ENCODE measurements at places on chromosomes 11 and 22. TPM values are rescaled to one million over a fixed set of nuclear protein-coding genes. Genes with fewer than 3 reads are reported as not detected.

GRCh38 chr22:44497218-44497904 is 672 bp downstream of the RTL6 start:
- no peak for DNase-seq

The APOBEC3C gene
- 7.0 TPM for total RNA-seq

GRCh38 chr11:13344818-13345217 is 67.2 kb downstream of the BMAL1 start:
- no peak for DNase-seq

GRCh38 chr22:26781596-26781995 is 124.2 kb downstream of the MIAT start:
- DNase-seq: no peak

The FAM111B gene
- total RNA-seq: 0.44 TPM

The NTM gene
- 9.0 TPM for total RNA-seq

The TREH gene
- total RNA-seq: not detected

The MOV10L1 gene
- total RNA-seq: 0.44 TPM

- no peak for DNase-seq
Observed at GRCh38 chr11:121235057-121235456, 57.5 kb upstream of the SC5D start.

The FOLR3 gene
- total RNA-seq: not detected

The TSGA10IP gene
- total RNA-seq: not detected

The KCNK4 gene
- 2.3 TPM for total RNA-seq

The ZNF214 gene
- total RNA-seq: 4.9 TPM

DNA sequence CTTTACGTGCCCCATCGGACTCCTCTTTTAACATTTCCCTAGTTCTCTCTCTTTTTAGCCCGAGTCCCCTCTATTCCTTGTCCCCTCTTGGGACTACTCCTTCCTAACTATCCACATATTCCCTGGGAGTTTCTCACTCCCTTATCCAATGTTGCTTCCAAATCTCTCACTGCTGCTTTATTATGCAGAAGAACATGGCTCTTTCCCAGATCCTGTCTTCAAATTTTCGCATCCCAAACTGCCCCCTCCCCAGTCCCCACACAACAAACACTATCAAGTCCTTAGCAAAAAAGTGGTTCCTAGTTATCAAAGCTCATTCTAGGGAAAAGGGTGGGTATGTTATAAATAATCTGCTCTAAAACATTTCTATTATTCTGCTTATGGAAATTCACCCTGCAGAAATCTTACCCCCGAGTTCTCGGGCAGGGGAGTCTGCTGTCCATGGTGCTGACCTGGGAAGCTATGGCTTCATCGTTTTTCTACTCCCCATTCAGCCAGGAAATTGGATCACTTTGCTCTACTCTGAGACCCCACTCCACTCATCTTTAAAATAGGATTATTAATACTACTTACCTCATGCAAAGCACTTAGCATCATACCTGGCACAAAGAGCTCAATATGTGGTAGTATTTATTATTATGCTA is 393.5 kb downstream of the BUD13 start:
- DNase-seq: no peak

GRCh38 chr11:76221365-76221764 is 15.1 kb upstream of the WNT11 start:
- DNase-seq: no peak

DNA sequence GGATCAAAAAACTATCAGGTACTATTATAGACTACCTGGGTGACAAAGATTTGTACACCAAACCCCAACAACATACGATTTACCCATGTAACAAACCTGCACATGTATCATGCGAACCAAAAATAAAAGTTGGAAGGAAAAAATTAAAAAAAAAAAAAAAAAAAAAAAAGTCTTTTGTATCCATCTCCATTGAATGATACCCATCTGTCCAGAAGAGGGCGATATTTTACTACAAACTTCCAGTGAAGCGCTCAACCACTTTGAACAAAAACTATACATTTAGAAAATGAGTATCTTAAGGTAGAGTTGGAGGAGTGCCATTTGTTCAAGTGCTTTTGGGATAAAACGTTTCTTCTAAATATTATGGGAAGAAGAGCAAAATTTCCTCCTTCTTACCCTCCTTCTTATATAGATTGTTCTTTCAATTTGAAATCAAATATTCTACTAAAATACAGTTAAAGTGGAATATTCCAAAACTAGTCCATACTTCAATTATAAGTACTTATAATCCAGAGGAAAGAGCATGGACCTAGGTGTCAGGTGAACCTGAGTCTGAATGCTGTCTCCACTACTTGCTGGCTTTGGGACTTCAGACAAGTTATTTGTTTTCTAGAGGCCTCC is 23.3 kb downstream of the ARL14EP start:
- DNase-seq: no peak

- no peak for DNase-seq
Observed at GRCh38 chr11:120958185-120958584, 65.7 kb upstream of the TBCEL start.

The CBX7 gene
- 57.1 TPM for total RNA-seq

The ART5 gene
- total RNA-seq: not detected

The AQP11 gene
- 1.6 TPM for total RNA-seq

DNA sequence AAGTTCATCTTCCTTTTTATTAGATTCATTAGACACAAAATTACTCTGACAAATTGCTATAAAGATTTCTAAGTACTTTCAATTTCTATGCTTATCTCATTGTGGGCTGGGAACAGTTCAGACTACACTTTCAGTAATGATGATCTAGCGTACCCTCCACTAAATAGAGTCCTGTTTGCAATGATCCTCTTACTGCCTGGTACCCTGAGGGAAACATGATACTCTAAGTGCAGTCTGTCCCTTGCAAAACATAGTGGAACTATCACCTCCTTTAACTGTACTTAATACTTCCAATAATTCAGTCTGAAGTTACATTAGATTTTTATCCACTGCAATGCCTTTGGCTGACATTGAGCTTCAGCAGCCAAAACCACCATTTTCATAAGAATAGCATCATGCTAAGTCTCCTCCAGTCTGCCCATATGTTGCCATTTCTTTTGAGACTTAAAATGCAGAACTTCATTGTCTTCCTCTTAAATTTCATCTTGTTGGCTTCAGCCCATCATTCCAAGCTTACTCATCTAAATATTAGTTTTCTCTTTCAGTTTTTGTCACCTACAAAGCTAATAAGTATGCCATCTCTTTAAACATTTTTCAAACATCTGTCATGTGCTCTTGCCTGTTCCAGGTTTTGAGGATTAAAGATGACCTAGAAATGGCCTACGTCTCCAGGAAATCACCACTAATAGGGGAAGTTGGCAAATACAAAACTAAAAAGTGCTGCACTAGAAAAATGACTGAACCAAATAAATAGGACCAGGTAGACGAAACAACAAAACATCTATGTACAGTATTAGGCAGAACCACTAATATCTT is 55.5 kb downstream of the PAK1 start:
- no peak for DNase-seq

GRCh38 chr22:30573594-30574094 is 821 bp downstream of the GAL3ST1 start:
- DNase-seq: no peak

GRCh38 chr22:40388231-40388630 is 17.8 kb downstream of the SGSM3 start:
- no peak for DNase-seq

GRCh38 chr22:36544107-36544620 is 15.2 kb upstream of the EIF3D start:
- DNase-seq: no peak

The PATE2 gene
- not detected for total RNA-seq

The SLC37A2 gene
- 38.9 TPM for total RNA-seq

DNA sequence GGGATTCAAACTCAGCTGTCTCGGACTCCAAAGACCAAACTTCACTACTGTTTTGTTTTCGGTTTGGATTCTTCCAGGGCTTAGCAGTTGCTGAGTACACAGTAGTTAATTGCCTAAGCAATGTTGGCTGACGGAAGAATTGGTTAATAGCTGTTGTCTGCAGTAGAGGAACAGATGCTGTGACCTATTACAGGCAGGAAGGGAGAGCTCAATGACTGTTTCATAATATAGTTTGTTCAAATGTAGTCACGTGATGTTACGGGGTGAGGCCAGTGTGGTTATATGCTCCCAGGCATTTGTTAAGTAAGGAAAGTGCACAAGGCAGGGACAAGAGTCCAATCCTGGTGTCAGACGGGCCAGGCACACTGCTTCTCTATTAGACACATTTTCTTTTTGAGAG is 222.6 kb upstream of the CCDC90B start:
- no peak for DNase-seq

The CCDC89 gene
- 1.6 TPM for total RNA-seq

The TUB gene
- total RNA-seq: 17.7 TPM

DNA sequence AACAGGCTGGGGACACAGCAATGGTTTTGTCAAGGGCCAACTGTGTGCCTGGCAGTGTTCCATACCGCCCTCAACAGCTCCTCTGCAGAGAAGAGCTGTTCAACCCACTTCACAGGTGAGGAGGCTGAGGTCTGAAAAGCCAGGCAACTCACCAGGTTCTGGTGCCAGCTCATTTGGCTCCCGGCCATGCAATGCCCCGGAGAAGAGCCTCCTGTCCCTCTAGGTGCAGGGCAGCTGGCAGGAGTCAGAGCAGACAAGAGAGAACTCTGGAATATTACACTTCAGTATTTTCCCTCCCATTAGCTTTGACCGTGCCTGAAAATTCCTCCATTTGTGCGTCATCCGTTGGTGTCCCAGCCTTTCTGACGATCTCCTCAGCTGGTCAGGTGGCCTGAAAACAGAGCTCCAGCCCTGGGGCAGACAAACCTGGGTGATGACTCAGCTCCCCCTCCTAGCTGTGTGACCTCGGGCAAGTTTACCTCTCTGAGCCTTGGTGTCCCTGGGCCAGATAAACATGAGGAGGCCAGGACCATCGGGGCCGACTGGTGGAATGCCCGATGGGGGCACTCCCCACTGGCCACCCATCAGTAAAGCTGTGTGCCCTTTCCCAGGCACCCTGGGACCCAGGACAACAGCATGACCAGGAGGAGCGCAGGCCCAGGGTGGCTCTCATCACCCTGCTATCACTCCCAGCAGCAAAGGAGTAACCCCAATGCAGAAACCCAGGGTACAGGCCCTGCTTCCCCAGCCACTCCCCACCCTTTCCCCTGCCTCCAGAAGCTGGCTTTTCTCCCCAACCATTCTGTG is 9.6 kb upstream of the C1QTNF6 start:
- peak; percentile 76 for DNase-seq

DNA sequence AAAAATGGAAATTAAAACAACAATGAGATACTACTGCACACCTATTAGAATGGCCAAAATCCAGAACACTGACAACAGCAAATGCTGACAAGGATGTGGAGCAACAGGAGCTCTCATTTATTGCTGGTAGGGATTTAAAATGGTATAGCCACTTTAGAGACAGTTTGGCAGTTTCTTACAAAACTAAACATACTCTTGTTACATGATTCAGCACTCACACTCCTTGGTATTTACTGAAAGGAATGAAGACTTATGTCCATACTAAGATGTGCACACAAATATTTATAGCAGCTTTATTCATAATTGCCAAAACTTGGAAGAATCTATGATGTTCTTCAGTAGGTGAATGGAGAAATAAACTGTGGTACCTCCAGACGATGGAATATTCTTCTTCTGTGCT is 40.8 kb downstream of the PGM2L1 start:
- no peak for DNase-seq

DNA sequence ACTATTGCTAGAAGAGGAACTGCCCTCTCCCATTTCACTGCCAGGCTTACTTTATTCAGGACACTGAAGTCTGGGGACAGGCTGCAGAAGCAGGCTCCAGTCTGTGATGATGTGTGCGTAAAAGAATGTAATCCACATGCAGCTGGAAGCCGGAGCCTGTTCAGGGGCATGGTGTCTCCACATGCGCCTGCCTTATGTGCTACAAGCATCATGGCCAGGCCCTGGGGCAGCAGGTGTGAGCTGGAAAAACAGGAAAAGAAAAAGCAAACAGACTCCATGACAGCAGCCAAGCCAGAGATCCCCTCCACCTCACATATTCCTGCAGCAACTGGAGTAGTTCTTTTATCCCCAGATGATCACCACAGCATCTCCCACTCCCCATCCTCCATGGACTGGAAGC is 33.4 kb downstream of the ARFGAP2 start:
- peak; percentile 83 for DNase-seq

DNA sequence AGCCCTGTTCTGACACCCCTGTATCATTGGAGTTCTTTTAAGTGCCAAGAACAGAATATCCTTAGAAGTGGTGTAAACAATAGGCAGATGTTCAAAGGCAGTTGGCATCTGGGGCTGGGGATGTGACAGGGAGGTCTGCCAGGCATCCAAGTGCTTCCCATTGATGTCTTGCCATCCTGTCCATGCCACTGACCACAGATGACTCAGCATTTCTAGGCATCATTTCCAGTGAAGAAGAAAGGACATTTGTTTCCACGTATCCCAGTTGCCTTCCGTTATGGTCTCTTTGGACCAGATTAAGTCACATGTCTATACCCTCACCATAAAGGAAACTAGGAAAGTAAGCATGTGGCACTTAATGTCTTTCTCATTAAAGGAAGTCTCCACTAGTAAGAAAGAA is 76.7 kb upstream of the BARX2 start:
- DNase-seq: no peak

DNA sequence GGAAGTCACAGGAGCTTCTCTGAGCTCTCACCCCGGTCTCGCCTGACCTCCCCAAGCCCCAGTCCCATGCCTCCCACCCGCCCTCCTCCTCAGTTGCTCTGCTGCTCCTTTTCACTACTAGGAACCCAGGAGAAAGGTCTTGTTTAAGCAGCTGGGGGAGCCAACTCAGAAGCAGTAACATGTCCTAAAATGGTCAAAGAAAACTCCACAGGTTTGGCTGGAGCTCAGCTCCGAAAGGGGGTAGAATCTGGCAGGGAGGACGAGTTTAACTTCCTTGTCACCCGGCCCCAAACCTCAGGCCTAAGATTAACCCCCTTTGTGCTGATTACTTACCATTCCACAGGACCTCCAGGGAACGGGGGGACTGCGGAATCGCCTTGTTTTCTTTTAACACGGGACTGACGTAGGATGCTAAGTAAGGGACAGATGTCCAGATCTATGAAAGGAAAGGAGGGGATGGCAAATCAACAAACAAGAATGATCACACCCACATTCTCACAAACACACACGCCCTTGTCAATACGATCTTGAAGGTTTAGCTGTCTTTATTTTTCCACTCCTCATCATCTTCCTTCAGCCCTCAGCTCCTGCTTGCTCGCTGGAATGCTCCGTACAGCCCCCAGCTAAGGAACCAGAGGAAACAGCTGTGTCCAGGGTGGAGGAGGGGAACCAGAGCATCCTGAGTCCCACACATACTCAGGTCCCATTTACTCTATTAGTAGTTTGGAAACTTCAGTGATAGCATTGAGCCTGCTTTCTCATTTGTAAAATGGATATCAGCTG is 13.5 kb downstream of the PCSK7 start:
- DNase-seq: peak; percentile 50

The RAB36 gene
- total RNA-seq: 1.3 TPM

GRCh38 chr11:34859496-34859895 is 56.7 kb downstream of the APIP start:
- no peak for DNase-seq

GRCh38 chr22:46069521-46070214 is 80.7 kb upstream of the PPARA start:
- peak; percentile 94 for DNase-seq

DNA sequence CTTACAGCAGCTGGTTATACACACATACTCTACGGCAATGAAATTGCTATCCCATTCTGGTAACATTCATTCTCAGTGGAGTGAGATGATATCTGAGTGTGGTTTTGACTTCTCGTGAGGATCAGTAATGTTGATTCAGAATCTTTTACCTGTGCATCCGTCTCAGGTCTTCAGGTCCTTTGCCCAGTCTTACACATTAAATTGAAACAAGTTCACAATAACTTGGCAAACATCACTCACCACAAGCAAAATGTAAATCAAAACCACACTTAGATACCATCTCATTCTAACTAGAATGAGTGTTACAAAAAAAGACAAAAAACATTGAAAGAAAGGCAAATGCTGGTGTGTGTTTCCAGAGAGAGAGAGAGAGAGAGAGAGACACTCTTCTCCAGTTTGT is 14.0 kb downstream of the RGL4 start:
- no peak for DNase-seq

Measured in breast epithelium (tissue), 4 donors.